ENCODE measurements at places on chromosomes 6 and 20. TPM values are rescaled to one million over a fixed set of nuclear protein-coding genes. Genes with fewer than 3 reads are reported as not detected.

The CDH4 gene
- not detected for polyA plus RNA-seq

The ZNF165 gene
- 3.6 TPM for polyA plus RNA-seq

The GRM1 gene
- polyA plus RNA-seq: not detected

The SRSF12 gene
- polyA plus RNA-seq: 0.68 TPM

The SFTA2 gene
- not detected for polyA plus RNA-seq

The GPR63 gene
- not detected for polyA plus RNA-seq

The C6orf58 gene
- polyA plus RNA-seq: not detected

The POLR3F gene
- 11.6 TPM for polyA plus RNA-seq

The CEP85L gene
- 27.9 TPM for polyA plus RNA-seq

The COL21A1 gene
- polyA plus RNA-seq: not detected

The ADAT2 gene
- polyA plus RNA-seq: 2.1 TPM

The IMPG1 gene
- polyA plus RNA-seq: not detected

The ARMH2 gene
- polyA plus RNA-seq: not detected

The TMEM200A gene
- polyA plus RNA-seq: not detected

The FAM83C gene
- polyA plus RNA-seq: not detected

The MATN4 gene
- polyA plus RNA-seq: not detected

The TMEM244 gene
- not detected for polyA plus RNA-seq

The MCHR2 gene
- not detected for polyA plus RNA-seq

The KLC4 gene
- polyA plus RNA-seq: 10.4 TPM

The CITED2 gene
- 15.8 TPM for polyA plus RNA-seq

The APCDD1L gene
- 0.12 TPM for polyA plus RNA-seq

The DEF6 gene
- polyA plus RNA-seq: 42.4 TPM

The ADISSP gene
- polyA plus RNA-seq: 20.9 TPM

The UBE2C gene
- polyA plus RNA-seq: 0.53 TPM

The ZNF184 gene
- polyA plus RNA-seq: 12.0 TPM

The HTR1E gene
- not detected for polyA plus RNA-seq

The BPIFB6 gene
- polyA plus RNA-seq: not detected

The HLA-DRB5 gene
- polyA plus RNA-seq: 94.5 TPM

The PEX6 gene
- polyA plus RNA-seq: 16.3 TPM

The FAM184A gene
- polyA plus RNA-seq: not detected

The NKAIN4 gene
- polyA plus RNA-seq: not detected

The BACH2 gene
- 79.8 TPM for polyA plus RNA-seq

The FRMD1 gene
- not detected for polyA plus RNA-seq

The PCIF1 gene
- 92.2 TPM for polyA plus RNA-seq
